Fibroblast of villous mesenchyme (primary cell): ENCODE measurements at places on chromosomes 3 and 15. TPM values are rescaled to one million over a fixed set of nuclear protein-coding genes. Genes with fewer than 3 reads are reported as not detected.

The LMAN1L gene
- total RNA-seq = not detected in 2 replicates

The THBS1 gene
- total RNA-seq = 7,420 and 8,241 TPM in 2 replicates

The OSTN gene
- total RNA-seq = not detected in 2 replicates

The CRABP1 gene
- total RNA-seq = not detected in 2 replicates

The MYL3 gene
- 0.97 and 1.7 TPM in 2 replicates for total RNA-seq

The CYP8B1 gene
- total RNA-seq = not detected in 2 replicates

The MED12L gene
- 0.32 and 1.3 TPM in 2 replicates for total RNA-seq

The ITPKA gene
- 0.86 and 1.6 TPM in 2 replicates for total RNA-seq

The CCDC54 gene
- total RNA-seq = not detected in 2 replicates

The CDHR4 gene
- total RNA-seq = not detected in 2 replicates

The LOXL1 gene
- total RNA-seq = 73.8 and 99.9 TPM in 2 replicates

The THRB gene
- total RNA-seq = 5.2 and 13.4 TPM in 2 replicates

The AP4E1 gene
- total RNA-seq = 16.4 and 26.3 TPM in 2 replicates

The ZBTB47 gene
- 25.4 and 25.9 TPM in 2 replicates for total RNA-seq

The CEMIP gene
- 131 TPM in 2 replicates for total RNA-seq

The RARB gene
- total RNA-seq = 13.2 and 21.6 TPM in 2 replicates

The CAMK2N2 gene
- total RNA-seq = under 0.01 TPM in 1 of 2 replicates, not detected in the other

The PP2D1 gene
- total RNA-seq = not detected in 2 replicates

The CPNE9 gene
- not detected in 2 replicates for total RNA-seq

The FXR1 gene
- total RNA-seq = 97.3 and 131 TPM in 2 replicates

The SCN5A gene
- 0.43 and 0.97 TPM in 2 replicates for total RNA-seq

The SLC28A2 gene
- total RNA-seq = not detected in 2 replicates

The TMEM115 gene
- total RNA-seq = 55.3 and 63.1 TPM in 2 replicates

The SPG11 gene
- total RNA-seq = 75.4 and 80.7 TPM in 2 replicates

The GPR149 gene
- not detected in 2 replicates for total RNA-seq

DNA sequence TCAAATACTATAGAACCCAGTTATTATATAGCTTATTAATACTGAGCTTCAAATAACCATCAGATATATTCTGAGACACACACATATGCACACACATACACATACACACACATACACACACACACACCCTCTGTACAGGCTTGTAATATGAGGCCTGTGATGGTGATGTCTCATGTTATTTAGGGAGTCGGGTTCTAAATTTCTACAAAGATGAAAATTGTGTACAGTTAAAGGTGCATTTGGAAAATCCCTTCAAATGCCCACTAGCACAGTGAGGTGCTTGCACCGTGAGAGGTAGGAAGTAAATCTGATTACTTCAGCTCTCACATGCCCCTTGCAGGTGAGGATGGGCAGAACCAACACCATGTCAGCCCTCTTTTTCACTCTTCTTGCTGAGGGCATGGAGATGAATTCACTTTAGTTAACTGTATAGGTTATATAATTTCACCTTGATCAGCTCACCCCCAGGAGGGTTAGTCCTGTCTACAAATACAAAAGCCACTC, 294.5 kb upstream of the PROK2 start:
- no peak for DNase-seq

DNA sequence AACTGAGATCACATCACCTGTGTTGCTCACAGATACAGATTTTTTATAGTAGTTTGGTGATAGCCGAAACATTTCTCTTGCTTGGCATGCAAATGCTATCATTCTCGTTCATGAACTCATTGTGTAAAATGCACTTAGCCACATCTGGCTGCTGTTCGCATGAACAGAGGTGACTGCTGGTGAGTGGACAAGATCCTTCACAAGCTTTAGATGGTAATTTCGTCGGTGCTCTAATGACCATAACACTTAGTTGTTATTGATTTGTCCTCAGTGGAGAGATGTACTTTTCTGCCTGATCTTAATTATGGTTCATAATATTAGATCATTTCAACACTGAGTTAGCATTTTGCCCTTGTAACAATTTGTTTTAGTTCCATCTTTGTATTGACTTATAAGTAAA, 13.8 kb downstream of the LRRN1 start:
- no peak for DNase-seq

- peak; percentile 73 for DNase-seq
These were observed 3.9 kb downstream of the TSC22D2 start for GRCh38 chr3:150411976-150412375.

GRCh38 chr3:171715155-171715554, 95.1 kb downstream of the PLD1 start:
- no peak for DNase-seq

GRCh38 chr15:33292717-33293307, 18.0 kb upstream of the RYR3 start:
- DNase-seq = peak; percentile 57

GRCh38 chr15:57356636-57357035, 19.7 kb upstream of the CGNL1 start:
- no peak for DNase-seq

- peak; percentile 87 for DNase-seq
These were observed 34.4 kb upstream of the GLCE start for GRCh38 chr15:69126054-69126469.

- DNase-seq = peak; percentile 47
These were observed 19.4 kb upstream of the PPP4R2 start for GRCh38 chr3:72977060-72977808.

DNA sequence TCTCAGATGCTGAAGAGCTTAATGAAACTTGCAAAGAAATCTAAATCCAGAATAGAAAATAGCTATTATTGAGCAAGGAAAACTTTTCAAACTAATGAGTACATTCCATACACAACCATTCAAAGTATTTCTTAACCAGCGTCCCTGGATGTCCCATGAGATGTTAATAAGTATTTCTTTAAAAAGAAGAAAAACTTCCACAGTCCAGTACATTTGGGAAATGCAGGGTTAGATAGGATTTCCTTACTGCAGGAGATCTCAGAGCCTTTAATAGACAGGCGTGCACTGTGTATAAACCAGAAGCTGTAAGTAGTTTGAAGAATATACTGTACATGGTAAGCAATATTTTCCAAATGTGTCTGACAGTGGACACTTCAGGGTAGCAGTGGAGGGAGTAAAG, 29.6 kb upstream of the BHLHE40 start:
- DNase-seq = no peak

DNA sequence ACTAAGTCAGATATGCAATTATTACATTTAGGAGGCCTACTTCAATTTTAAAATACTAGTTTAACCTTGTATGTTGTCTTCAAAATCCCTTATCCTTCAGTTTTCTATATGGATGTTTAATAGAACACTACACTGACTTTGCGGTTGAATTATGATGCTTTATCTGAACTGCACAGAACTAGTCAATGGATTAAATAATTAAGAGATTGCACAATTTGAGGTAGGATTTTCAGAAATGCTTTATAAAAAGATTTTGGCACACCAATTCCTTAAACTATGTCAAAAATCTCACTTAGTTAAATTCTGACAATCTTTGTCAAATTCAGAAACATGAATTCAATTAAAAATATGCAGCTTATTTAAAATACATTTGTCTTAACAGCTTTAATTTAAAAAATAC, 28.1 kb downstream of the ATOSA start:
- DNase-seq = no peak

DNA sequence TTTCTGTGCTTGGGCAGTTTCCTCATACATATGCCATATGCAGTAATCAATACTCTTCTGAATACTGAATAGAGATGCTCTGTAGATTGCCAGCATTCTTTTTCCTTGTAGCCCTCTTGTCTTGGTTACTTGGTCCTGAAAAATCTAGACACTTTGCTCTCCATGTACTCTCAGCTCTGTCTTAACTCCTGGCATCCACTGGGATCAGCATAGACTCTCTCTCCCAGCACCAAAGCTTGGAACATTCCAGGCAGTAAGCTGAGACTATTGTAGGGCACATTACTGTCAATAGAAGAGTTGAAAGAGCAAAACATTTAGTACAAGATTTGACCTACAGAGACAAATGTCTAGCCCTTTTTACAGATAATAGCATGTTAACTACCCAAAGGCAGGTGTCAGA, 1100.3 kb downstream of the TBL1XR1 start:
- no peak for DNase-seq

- DNase-seq = no peak
These were observed 176.7 kb upstream of the GOLIM4 start for GRCh38 chr3:168272343-168272985.

GRCh38 chr15:68504681-68505170, 72.8 kb upstream of the ITGA11 start:
- DNase-seq = no peak

- DNase-seq = peak; percentile 57
These were observed 33.9 kb downstream of the DET1 start for GRCh38 chr15:88512601-88513000.

GRCh38 chr3:157310329-157311052, 126.2 kb upstream of the PTX3 start:
- DNase-seq = no peak

- no peak for DNase-seq
These were observed 100.6 kb upstream of the ATP11B start for GRCh38 chr3:182692695-182693094.

GRCh38 chr3:184889312-184889904, 77.4 kb downstream of the VPS8 start:
- no peak for DNase-seq

DNA sequence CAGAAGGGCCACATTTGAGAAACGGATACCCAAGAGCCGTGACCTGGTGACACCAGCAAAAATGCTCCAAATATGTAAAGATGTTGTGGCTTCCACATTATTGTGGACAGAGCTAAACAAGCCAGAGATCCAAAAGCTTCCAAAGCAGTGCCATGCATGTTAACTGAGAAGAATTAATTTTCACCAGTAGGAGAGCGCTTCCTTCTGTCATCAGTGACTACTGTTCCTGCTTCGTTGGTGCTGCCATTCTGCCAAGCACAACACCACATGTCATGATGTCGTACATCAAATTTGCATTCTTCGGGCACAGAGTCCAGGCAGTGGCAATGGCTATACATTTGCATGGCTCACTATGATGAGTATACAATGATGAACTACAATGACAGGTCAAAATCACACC, 19.1 kb upstream of the CHST2 start:
- DNase-seq = no peak

GRCh38 chr3:39021465-39022285, 30.1 kb downstream of the SCN11A start:
- no peak for DNase-seq

DNA sequence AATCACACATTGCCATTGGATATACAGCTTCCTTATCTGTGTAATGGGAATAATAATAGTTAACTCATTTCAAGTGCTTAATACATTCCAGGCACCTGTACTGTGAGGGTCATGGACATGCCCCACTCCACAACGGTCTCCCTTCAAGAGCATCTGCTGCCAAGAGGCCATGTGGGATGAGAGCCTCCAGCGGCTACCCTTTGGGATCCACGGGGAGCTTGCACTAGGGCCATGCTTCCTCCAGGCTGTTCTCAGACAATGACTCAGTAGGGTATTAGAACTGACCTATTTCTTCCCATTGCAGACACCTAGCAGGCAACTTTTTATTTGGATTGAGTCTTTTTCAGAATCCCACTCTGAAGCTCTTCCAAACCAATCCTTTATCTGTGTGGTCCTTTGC, 1078.9 kb downstream of the TUSC7 start:
- no peak for DNase-seq
